Small intestine (tissue), 16 donors: ENCODE measurements at places on chromosomes 6 and 20. TPM values are rescaled to one million over a fixed set of nuclear protein-coding genes. Genes with fewer than 3 reads are reported as not detected.

The RHAG gene
- 0.40 TPM for polyA plus RNA-seq

The MAP1LC3A gene
- 49.4 TPM for polyA plus RNA-seq

The PNLDC1 gene
- not detected for polyA plus RNA-seq

The CLIC5 gene
- polyA plus RNA-seq: 9.3 TPM

DNA sequence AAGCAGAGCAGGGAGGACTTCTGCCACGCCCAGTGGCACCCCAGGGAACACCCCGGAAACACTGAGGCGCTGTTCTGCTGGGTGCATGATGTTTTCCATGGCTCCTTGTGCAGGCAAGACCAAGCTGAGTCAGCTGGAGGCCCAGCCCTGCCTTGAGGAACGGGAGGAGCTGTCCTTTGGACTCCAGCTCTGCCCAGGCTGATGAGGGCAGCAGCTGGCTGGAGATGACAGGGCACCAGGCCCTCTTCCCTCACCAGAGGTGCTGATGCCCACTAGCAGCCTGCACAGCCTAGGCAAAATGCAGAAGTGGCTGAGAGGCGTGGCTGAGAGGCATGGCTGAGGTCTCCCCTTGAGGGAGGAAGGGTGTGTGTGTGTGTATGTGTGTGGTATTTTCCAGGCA is 2.4 kb downstream of the C6orf132 start:
- H3K4me1 ChIP-seq: peaks cover 2% of the 10 kb centered on the region
- H3K27me3 ChIP-seq: peaks cover 3% of the 10 kb centered on the region
- peak overlapping the region; percentile 99 for H3K27ac ChIP-seq
- H3K36me3 ChIP-seq: no peaks in the 10 kb centered on the region
- peak; percentile 99 for DNase-seq

DNA sequence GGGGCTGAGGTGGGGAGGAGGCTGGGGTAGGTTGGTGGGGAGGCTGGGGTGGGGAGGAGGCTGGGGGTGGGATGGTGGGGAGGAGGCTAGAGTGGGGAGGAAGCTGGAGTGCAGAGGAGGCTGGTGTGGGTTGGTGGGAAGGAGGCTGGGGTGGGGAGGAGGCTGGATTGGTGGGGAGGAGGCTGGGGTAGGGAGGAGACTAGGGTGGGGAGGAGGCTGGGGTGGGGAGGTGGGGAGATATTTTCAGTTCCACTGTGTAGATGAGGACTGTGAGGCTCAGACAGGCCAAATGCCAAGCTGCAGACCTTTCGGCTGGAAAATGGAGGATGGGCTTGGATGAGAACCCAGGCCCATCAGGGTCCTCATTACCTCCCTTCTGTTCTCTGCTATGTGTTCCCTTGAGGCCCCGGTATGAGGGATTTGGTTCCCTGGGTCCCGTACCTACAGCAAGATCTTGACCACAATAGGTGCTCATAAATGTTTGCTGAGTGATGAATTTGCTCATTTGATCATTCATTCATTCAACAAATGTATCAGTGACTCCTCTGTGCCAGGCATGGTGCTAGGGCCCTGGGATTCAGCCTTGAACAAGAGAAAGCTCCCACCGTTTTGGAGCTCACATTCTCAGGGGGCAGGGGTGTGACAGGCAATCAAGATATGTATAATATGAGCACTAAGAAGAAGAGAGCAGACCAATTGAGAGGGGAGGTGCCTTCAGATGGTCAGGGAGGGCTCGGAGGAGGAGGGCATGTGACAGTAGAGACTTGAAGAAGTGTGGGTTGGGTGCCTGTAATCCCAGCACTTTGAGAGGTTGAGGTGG is 36.1 kb upstream of the NOL4L start:
- H3K4me3 ChIP-seq: no peak overlapping the region
- H3K36me3 ChIP-seq: no peaks in the 10 kb centered on the region
- H3K4me1 ChIP-seq: no peaks in the 10 kb centered on the region
- no peak overlapping the region for H3K27ac ChIP-seq
- H3K27me3 ChIP-seq: no peaks in the 10 kb centered on the region

- no peak overlapping the region for H3K27ac ChIP-seq
- no peaks in the 10 kb centered on the region for H3K4me1 ChIP-seq
- peaks cover 14% of the 10 kb centered on the region for H3K36me3 ChIP-seq
- DNase-seq: no peak
Measured at GRCh38 chr6:157445277-157446009, 64.5 kb downstream of the ZDHHC14 start.

GRCh38 chr6:108806665-108807064 is 41.6 kb upstream of the ARMC2 start:
- DNase-seq: no peak
- no peaks in the 10 kb centered on the region for H3K4me1 ChIP-seq
- H3K36me3 ChIP-seq: no peaks in the 10 kb centered on the region
- H3K4me3 ChIP-seq: no peak overlapping the region

DNA sequence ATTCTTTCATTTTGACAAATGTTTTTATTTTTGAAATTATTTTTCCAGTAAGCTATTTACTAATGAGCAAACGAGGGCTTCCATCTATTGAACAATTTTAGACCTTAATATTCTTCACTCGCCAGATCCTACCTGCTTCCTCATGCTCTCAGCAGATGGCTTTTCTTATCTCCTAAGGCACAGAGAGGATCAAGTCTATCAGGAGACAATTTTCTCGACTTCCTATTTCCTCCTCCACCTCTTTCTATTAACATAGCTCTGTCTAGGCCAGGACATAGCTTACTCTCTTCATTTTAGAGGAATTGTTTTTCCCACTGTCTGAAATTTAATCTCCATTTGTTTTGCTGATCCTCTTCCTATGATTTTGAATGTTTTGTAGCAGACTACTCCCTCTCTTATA is 87.0 kb upstream of the MAN1A1 start:
- no peaks in the 10 kb centered on the region for H3K27me3 ChIP-seq
- no peaks in the 10 kb centered on the region for H3K4me1 ChIP-seq
- H3K4me3 ChIP-seq: no peak overlapping the region
- H3K27ac ChIP-seq: no peak overlapping the region
- H3K36me3 ChIP-seq: no peaks in the 10 kb centered on the region

DNA sequence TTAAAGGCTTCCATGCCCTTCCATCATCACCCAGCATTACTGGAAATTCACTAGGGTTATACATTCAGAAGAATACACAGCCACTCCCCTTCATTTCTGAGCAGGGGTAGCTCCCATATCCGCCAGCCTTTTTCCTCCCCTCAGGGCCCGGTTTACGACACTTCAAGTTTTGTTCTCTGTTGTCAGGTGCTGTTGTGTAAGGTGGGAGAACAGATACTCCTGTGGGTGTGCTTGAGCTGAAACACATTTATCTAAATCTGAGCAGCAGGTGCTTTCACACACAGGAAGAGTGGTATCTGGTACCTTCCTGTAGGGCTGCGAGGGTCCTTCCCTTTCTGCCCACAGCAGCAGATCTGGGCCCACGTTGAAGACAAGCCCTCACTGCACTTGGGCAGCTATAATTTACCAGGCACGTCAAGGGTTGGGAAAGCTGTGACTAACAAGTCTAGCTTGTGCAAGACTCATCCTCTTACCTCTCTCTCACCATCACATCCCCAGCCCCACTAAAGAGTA is 215.8 kb upstream of the RREB1 start:
- H3K27me3 ChIP-seq: no peaks in the 10 kb centered on the region
- DNase-seq: no peak
- H3K4me3 ChIP-seq: no peak overlapping the region
- peaks cover 28% of the 10 kb centered on the region for H3K4me1 ChIP-seq
- H3K27ac ChIP-seq: no peak overlapping the region
- H3K36me3 ChIP-seq: no peaks in the 10 kb centered on the region

GRCh38 chr20:40957265-40957760 is 71.3 kb upstream of the TOP1 start:
- no peak for DNase-seq
- H3K36me3 ChIP-seq: no peaks in the 10 kb centered on the region
- no peaks in the 10 kb centered on the region for H3K27me3 ChIP-seq
- no peak overlapping the region for H3K4me3 ChIP-seq
- no peak overlapping the region for H3K27ac ChIP-seq

GRCh38 chr6:95142661-95143335 is 434.5 kb upstream of the MANEA start:
- H3K4me3 ChIP-seq: no peak overlapping the region
- no peaks in the 10 kb centered on the region for H3K4me1 ChIP-seq
- H3K27me3 ChIP-seq: no peaks in the 10 kb centered on the region
- H3K36me3 ChIP-seq: no peaks in the 10 kb centered on the region

DNA sequence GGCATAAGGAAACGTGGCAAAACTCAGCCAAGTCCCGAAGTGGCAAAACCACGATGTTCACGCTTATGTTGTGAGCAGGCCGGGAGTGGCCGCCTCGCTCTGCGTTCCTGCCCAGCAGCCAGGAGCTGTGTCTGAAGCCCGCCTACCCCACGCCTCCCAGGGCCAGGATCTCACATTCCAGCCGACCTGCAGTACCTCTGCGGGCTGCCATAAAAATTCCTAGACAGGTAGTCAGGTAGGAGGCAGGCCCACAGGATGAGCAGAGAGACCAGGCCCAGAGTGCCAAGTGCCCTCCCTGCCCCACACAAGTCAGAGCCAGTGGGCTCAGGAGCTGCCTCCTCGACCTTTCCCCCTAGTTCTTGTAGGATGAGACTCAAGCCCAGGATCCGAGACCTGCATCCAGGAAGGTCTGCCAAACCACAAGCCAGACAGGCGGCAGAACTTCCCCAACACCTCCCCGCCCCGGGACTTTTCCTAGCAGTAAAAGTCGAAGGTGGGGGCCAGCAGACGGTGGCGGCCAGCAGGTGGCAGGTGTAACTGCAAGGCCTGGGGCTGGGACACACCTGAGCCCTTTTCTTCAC is 16.7 kb downstream of the PMEPA1 start:
- peaks cover 9% of the 10 kb centered on the region for H3K4me1 ChIP-seq
- peak overlapping the region; percentile 61 for H3K27ac ChIP-seq
- DNase-seq: peak; percentile 89
- no peaks in the 10 kb centered on the region for H3K27me3 ChIP-seq
- H3K36me3 ChIP-seq: no peaks in the 10 kb centered on the region

DNA sequence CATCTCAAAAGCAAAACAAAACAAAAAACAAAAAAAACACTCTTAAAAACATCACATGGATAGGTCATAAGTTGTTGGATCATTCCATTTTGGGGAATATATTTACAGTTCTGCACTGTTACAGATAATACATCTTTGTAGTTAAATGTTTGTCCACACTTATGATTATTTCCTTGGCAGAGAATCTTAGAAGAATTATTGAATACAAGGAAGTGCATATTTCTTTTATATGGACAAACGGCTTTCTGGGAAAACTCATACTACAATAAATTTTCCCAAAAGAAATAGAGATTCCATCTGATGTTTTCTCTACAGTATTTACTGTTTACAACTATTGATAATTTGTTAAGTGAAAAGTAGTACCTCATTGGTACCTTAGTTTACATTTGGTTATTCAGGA is 33.8 kb downstream of the GMPR start:
- H3K27me3 ChIP-seq: no peaks in the 10 kb centered on the region
- no peak overlapping the region for H3K4me3 ChIP-seq
- H3K36me3 ChIP-seq: no peaks in the 10 kb centered on the region
- no peaks in the 10 kb centered on the region for H3K4me1 ChIP-seq
